Ovary (tissue), 10 donors: ENCODE measurements at places on chromosomes 3 and 15. TPM values are rescaled to one million over a fixed set of nuclear protein-coding genes. Genes with fewer than 3 reads are reported as not detected.

The GOLGA8Q gene
- polyA plus RNA-seq: 1.2 TPM

The RTP3 gene
- not detected for polyA plus RNA-seq

The ECE2 gene
- polyA plus RNA-seq: not detected

The TRAK1 gene
- 7.1 TPM for polyA plus RNA-seq

The ZNF502 gene
- polyA plus RNA-seq: 4.1 TPM

The TIGIT gene
- 0.07 TPM for polyA plus RNA-seq

The TBC1D5 gene
- 71.8 TPM for polyA plus RNA-seq

The NANOGP8 gene
- 0.16 TPM for polyA plus RNA-seq

The BSN gene
- 0.41 TPM for polyA plus RNA-seq

The SPINK8 gene
- polyA plus RNA-seq: not detected

The GOLIM4 gene
- polyA plus RNA-seq: 15.9 TPM

The LRRC31 gene
- polyA plus RNA-seq: not detected

The CRABP1 gene
- polyA plus RNA-seq: 0.40 TPM

The GAP43 gene
- polyA plus RNA-seq: 0.75 TPM

The ADAMTSL3 gene
- polyA plus RNA-seq: 9.0 TPM

The ZDHHC23 gene
- 0.80 TPM for polyA plus RNA-seq

The CFAP161 gene
- 0.97 TPM for polyA plus RNA-seq

The HIGD2B gene
- polyA plus RNA-seq: not detected

The STRIT1 gene
- not detected for polyA plus RNA-seq

The CTXN2 gene
- not detected for polyA plus RNA-seq

The TADA3 gene
- polyA plus RNA-seq: 45.5 TPM

The TLR9 gene
- 0.58 TPM for polyA plus RNA-seq

The SIDT1 gene
- 1.3 TPM for polyA plus RNA-seq

The NMB gene
- polyA plus RNA-seq: 2.7 TPM

The GPR149 gene
- not detected for polyA plus RNA-seq

The MEGF11 gene
- not detected for polyA plus RNA-seq

The IL12A gene
- 0.37 TPM for polyA plus RNA-seq

The ASB14 gene
- not detected for polyA plus RNA-seq

The SPG11 gene
- 25.4 TPM for polyA plus RNA-seq

The CCDC9B gene
- 2.9 TPM for polyA plus RNA-seq

The RLBP1 gene
- not detected for polyA plus RNA-seq
